Progenitor cell of endocrine pancreas (in vitro differentiated cells): ENCODE measurements at places on chromosomes 4 and X. TPM values are rescaled to one million over a fixed set of nuclear protein-coding genes. Genes with fewer than 3 reads are reported as not detected.

GRCh38 chr4:6781561-6781960 is 966 bp upstream of the KIAA0232 start:
- no peak for DNase-seq

DNA sequence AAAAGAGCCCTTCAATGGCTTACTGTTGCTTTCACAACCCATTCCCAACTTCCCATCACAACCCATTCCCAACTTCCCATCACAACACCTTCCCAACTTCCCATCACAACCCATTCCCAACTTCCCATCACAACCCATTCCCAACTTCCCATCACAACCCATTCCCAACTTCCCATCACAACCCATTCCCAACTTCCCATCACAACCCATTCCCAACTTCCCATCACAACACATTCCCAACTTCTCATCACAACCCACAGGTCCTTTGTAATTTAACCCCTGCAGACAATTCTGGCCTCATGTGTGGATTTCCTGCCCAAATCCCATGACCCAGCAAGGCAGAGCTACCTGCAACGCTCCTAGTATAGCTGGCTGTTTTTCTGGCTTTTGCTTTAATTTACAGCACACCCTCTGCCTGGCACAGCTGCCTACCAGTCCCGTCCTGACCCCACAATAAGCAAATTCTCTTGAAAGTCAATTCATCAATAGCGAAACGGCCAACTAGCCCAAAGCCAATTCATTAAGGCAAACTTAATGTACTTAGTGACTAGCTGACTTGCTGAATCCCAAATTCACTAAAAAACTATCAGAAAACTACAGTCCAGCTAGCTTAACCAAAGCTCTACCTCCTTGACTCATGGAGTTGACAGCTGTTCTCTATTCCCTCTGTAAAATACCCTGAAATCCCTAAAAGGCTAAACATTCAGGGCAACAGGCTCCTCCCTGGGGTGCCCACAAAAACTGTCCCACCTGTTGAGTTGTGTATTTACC is 75.6 kb downstream of the AFAP1 start:
- no peak for DNase-seq

CXCL3 gene
- total RNA-seq, result 1.7 and 1.8 TPM in 2 replicates

- no peak for DNase-seq
Measured at GRCh38 chrX:115625572-115626301, 64.8 kb downstream of the PLS3 start.

EVC gene
- 30.2 and 33.3 TPM in 2 replicates for total RNA-seq

ARX gene
- total RNA-seq, result 4.5 and 5.8 TPM in 2 replicates

OTC gene
- 0.31 TPM in 1 of 2 replicates, not detected in the other for total RNA-seq

GRCh38 chr4:152808670-152809069 is 28.9 kb downstream of the ARFIP1 start:
- DNase-seq, result no peak

DNA sequence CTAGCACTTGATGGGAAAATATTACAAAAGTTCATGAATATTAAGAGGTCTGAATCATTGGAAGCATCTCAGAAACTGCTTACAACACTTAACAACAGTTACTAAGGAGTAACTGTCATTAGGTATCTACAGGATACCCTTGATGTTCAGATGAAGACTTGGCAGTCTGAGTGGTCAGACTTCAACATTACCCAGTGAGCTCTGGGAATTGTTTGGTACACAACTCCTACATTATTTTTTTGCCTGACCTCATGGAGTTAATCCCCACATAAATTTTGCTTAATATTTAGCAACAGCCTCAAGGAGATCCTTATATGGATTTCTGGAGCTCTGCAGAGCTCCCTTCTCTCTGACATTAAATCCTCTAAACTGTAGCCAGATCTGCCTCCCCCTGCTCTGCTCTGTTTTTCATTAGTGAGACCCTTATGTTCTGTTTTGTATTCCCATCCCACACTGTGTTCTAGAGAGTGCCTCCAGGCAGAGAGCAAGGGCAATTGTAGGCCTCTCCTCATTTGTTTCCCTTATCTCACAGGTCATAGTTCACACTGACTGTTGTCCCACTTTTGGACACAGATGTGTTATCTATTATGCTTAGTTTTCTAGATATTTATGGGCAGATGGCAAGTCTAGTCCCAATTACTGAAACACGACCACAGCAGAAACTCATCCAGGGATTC is 368.8 kb downstream of the GASK1B start:
- no peak for DNase-seq

GRCh38 chrX:82589410-82589809 is 918.7 kb upstream of the POU3F4 start:
- DNase-seq, result no peak

JADE3 gene
- 22.5 and 23.4 TPM in 2 replicates for total RNA-seq

GRCh38 chrX:107448998-107449835 is at the start of gene FRMPD3:
Gene FRMPD3, plus strand, starts transcription at chrX:107449652. Its CDS starts 76,937 bp downstream, at chrX:107526589.
- DNase-seq, result no peak

DNA sequence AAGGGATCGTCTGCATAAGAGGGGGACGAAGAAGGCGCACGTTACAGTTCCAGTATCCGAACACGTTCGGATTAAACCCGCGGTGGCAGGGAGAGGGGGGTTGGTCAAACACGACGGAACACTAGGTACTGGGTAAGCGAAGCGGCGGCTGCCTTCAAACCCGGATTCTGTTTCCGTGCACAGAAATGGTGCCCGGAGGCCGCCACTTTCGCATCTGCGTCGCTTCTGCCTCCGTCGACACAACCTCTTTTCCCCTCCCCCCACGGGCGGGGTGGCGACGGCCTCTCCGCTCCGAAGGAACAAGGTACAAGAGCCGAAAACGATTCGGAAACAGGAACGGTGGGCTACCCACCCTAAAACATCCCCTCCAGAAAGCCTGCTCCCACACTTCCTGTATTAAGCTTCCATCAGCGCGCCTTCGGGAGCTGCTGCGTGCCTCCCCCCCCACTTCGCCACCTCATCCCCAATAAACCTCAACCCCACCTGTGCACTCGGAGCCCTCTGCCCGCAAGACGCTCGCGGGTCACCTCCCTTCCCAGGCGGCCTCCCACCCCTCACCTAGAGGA is 667 bp downstream of the G3BP2 start:
- DNase-seq, result peak; percentile 42

SLBP gene
- 54.3 and 56.5 TPM in 2 replicates for total RNA-seq

- DNase-seq, result no peak
Measured at GRCh38 chr4:128751354-128751753, 58.1 kb upstream of the JADE1 start.

DNA sequence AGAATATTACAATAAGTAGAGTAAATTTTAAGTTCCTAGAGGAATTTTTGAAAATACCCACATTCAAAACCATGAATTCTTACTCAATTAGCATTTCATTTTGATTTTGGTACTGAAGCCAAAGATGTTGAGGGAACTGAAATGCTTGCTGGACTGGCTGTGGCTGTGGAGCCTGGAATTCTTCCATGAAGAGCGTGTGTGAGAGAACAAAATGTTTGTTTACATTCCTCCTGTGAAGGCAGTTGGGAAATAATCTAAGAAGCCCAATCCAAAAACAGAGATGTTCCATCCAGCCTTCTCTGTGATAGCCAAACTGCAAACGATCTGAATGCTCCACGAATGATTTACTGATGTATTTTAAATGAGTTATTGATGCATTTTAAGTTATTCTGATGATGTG is 3.8 kb upstream of the ADH1B start:
- DNase-seq, result no peak

RTL9 gene
- total RNA-seq, result 1.4 and 1.5 TPM in 2 replicates

DNA sequence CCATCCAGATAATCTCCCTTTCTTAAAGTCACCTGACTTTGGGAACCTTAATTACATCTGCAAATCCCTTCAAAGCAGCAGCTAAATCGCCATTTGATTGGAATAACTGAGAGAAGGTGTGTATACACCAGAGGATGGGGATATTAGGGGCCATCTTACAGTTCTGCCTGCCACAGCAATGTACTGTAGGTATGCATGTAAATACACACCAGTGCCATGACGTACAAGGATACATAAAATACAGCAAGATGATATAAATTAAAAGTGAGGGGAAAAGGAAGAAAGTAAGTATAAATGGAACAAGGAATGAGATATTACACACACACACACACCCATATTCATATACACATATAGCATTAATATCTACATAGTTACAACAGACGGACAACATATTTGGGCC is 81.2 kb downstream of the CBR4 start:
- DNase-seq, result no peak

MAGIX gene
- 3.1 and 5.0 TPM in 2 replicates for total RNA-seq

PITX2 gene
- 5.3 and 7.4 TPM in 2 replicates for total RNA-seq

DNA sequence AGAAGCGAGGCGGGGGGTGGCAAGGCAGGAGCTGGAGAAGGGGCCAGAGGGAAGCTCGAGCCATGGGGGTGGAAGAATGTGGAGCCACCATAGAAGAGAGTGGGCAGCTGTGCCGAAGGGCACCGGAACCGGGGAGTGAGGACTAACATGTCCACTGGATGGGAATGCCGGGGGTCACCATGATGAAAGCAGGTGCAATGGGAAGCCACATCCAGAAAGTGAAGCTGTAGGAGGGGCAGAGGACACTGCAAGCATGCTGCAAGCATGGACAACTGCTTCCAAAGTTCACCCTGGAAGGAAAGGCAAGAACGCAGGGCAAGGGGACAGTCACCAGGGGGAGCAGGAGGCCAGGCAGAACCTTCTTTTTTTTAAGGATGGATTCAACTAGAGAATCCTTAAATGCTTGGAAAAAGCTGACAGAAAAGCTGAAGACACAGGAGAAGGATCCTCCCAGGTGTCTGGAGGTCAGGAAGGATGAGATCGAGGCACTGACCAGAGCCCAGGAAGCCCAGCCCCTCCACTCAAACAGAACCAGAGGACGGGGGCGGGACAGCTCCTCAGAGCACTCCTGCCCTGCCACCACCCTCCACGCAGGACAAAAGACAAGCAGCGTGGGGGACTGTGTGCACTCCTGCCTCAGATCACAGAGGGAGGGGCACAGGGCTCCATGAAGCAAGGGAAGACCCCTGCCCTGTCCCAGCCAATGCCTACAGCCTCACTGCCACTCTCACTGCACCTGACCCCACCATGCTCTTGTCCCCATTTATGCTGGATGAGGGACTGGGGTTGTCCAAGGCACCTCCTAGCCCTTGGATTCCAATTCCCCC is 169.2 kb downstream of the AFAP1 start:
- no peak for DNase-seq

GRCh38 chr4:114038762-114039387 is 59.4 kb upstream of the ARSJ start:
- no peak for DNase-seq

TAF7L gene
- 0.13 and 0.26 TPM in 2 replicates for total RNA-seq

DNA sequence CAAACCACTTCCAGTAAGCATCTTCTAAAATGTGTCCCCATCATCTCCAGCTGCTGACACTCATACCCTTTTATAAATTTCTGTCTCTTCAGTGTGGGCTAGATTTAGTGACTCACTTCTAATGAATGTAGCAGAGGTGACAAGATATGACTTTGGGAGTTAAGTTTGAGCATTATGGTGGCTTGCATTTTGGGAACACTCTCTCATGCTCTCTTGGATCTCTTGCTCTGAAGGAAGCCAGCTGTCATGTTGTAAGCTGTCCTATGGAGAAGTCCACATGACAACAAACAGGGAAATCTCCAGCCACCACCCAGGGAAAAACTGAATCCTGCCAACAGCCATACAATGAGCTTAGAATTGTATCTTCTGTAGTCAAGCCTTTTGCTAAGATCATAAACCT is 691.3 kb upstream of the PCDH7 start:
- DNase-seq, result no peak

- DNase-seq, result no peak
Measured at GRCh38 chr4:39227906-39228305, 45.6 kb downstream of the WDR19 start.

DNA sequence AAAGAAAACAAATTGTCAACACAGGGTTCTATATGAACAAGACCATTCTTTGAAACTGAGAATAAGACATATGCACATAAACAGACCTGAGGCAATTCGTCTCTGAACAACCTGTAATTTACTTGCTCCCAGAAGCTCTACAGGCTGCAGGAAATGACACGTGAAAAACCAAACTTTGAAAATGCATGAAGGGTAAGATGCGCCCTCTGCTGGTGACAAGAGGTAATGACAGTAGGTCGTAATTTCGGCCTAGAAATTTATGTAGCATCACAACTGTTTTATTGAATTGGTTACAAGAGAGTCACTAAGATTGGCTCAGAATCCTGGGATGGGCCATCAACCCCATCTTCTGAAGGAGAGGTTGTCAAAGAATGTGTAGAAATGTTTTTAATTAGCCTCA is 276.5 kb downstream of the PPP4R3C start:
- no peak for DNase-seq

GRCh38 chr4:145921231-145921630 is 17.4 kb downstream of the ZNF827 start:
- DNase-seq, result no peak

DNA sequence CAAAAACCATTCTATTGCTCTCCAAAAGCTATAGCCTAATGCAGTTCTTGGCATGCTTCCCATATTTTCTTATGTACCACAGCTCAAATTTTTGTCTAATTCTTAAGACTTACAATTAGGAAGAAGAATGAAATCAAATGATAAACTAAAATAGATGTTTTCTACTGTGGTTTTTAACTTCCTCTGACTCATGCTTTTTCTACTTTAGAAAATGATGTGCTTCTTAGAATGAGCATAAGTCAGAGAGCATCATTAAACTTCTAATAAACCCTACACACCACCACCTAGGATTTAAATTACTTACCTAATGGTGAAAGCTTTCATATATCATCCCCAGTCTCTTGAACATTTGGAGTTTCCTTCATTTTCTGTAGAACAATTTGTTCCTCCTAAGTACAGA is 217.0 kb upstream of the NDST3 start:
- DNase-seq, result no peak

GRCh38 chr4:82629238-82630000 is 67.6 kb upstream of the TMEM150C start:
- no peak for DNase-seq

SUPT20HL1 gene
- total RNA-seq, result not detected in 2 replicates

DNA sequence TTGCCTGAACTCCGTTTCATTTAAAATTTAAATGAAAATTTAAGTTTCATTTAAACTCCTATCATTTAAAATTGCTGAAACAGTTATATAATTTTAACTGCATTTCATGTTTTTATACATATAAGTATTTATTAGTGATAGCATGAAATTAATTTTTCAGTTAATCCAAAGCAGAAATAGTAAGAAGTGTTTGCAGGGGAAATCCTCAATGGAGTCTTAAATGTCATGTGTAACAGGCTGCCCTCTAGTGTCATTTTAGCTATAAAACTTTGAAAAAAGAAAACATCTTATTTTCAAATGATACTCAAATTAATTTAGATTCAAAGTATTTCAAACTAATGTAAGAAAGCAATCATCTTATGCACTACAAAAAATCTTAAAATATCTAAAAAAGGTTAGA is 27.2 kb downstream of the TAPT1 start:
- no peak for DNase-seq

DNA sequence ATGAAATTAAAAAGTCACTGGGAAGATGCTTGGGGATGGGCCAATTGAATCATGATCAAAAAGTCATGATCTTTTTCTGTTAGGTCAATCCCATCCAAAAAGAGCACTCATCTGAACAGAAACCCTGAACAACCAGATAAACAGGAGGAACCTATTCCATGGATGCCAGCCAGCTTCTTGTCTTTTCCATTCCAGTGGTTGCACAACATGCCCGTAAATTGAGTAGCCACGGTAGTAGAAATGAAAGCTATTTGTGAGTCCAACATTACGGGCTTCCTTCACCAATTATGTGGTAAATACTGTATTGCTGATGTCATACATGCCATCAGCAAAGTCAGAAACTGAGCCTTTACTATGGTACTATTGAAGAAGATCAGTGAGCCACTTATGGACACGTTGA is 982.4 kb upstream of the HS3ST1 start:
- DNase-seq, result no peak
